Skin of body (tissue), 3 donors: ENCODE measurements at places on chromosomes 3 and 15. TPM values are rescaled to one million over a fixed set of nuclear protein-coding genes. Genes with fewer than 3 reads are reported as not detected.

DNA sequence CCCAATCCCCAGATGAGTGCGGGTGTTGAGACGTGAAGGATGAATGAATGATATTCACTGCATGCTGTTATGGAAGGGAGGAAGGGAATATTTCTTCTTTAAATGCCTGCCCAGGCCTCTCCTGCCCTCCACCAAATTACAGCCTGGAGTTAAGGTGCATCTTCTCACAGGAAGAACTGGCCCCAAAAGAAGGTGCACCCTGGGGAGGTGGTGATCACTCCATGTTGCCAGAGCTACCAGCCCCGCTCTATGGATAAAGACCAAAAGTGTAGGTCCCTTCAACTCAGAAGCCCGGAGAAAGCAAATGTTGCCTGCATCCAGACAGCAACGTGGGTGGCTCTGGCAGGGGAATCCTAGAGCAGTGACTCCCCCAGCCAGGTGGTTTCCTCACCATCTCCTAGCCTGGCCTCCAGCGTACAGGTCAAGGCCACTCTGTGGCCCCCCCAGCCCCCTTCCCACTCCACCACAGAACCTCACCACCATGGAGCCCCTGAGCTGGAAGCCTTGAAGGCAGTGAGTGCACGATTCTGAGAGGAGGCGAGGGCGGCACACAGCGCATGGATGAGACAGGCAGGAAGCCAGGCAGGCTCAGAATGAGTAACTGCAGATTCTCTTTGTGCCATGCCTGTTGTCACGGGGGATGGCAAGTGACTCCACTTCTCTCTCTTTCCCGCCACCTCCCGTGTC lies 3.5 kb upstream of the VIPR1 start:
- DNase-seq: no peak

DNA sequence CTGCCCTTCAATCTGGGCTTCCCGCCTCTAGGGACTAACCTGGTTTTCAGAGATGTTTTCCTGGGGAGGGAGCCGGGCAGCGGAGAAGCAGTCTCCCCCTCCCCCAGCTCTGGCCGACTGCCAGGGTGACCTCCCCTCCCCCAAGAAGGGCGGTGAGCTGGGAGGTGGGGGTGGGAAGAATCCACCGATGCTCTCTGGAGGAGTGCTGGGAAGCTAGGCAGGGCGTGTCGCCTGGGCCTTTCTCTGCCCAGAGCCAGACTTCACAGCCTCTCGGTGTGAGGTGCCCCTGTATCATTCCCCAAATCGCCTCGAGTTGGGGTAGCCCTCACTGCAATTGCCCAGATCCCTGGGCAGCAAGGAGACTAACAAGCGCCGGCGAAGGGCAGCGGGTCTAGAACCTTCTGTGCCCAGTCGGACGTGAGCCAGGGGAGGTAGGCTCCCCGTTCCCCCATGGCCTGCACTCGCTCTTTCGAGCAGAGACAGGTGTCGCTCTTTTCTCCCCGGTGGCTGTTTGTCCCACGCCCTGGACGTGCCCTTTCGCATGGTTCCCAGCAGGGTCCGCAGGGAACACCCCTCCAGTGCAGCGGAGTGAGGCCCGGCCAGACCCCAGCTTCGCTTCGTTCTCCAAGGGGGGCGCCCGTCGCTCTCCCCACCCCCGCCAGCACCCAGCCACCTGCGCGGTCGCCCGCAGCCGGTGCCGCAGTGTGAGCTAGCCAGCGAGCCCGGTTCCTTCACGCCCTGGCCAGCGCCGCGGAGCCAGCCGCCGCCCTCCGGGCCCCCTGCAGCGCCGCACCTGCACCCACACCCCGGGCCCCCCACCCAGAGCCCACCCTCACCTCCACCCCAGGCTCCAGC lies 1.1 kb downstream of the RAB6B start:
- DNase-seq: no peak

DNA sequence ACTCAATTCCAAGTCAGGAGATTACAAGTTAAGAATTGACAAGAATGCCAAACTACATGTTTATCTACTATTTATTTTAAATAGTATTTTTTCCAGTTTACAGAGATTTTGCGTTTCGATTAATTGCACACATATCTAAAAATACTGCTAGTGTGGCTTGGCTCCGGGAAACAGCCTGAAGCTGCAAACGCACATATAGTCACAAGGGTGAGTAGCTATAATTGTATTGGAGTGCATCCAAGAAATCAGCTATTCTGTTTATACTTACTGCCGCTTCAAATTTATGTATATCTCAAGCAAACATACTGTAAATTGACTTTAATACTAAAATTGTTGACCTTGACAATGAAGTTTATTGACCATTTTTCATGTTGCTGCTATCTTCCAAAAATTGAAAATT lies 77.0 kb upstream of the PLSCR5 start:
- DNase-seq: no peak

DNA sequence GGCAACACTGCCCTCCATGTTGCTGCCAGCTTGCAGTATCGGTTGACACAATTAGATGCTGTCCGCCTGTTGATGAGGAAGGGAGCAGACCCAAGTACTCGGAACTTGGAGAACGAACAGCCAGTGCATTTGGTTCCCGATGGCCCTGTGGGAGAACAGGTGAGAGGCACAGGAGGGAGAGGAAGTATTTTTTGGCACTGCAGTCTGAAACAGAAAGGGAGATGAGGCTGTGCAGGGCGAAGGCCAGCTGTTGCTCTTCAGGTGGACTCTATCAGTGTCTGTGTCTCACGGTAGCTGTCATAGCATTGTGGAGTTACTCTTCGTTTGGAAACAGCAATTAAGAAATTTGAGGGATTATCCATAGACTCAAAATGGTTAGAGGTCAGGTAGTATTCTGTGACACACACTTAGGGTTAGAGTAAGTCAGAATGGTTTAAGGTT lies 8.0 kb downstream of the NFKBIZ start:
- DNase-seq: no peak

Gene POLQ
- 3.7 TPM for total RNA-seq

DNA sequence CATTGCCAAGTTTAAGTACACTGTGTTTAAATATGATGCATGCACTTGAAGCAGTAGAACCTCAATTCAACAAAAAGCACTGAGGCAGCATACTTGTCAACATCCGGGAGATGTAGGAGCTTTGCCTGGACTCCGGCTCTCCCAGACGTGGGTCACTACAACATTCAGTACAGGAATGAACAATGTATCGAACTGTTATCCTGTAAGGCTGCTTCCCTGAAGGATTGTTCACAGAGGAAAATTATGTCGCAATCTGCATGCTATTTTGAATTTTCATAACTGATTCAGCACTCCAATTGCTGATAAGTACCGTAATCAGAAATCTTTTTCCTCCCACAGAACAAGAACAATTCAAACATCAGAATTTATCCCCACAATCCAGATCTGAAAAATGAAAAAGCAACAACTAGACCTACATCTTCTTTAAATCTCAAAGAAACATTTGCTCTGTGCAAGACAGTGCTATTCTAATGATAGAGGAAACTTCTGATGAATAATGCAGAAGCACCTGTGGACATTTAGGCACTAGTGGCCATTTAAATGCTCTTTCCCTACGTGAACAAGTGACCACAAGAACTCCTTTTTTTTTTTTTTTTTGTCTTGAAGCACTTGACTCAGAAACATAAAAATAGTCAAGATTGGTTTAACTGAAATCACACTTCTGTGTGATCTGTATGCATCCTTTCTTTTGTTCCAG lies 113.4 kb downstream of the PLCH1 start:
- no peak for DNase-seq

- no peak for DNase-seq
These were observed 16.4 kb downstream of the CLK3 start for GRCh38 chr15:74631935-74632560.

Gene CDHR4
- not detected for total RNA-seq

GRCh38 chr3:67661089-67661488 lies 6.7 kb upstream of the SUCLG2 start:
- no peak for DNase-seq
